ENCODE measurements at places on chromosomes 1 and 21. TPM values are rescaled to one million over a fixed set of nuclear protein-coding genes. Genes with fewer than 3 reads are reported as not detected.

- no peak overlapping the region for H3K27ac ChIP-seq
- H3K36me3 ChIP-seq, result no peaks in the 10 kb centered on the region
- no peaks in the 10 kb centered on the region for H3K4me1 ChIP-seq
- DNase-seq, result no peak
- no peaks in the 10 kb centered on the region for H3K27me3 ChIP-seq
- no peak overlapping the region for H3K4me3 ChIP-seq
Measured at GRCh38 chr1:182656842-182657397, 27.5 kb downstream of the RGS8 start.

- H3K36me3 ChIP-seq, result no peaks in the 10 kb centered on the region
- DNase-seq, result no peak
- H3K27me3 ChIP-seq, result no peaks in the 10 kb centered on the region
- no peak overlapping the region for H3K27ac ChIP-seq
- no peaks in the 10 kb centered on the region for H3K4me1 ChIP-seq
Measured at GRCh38 chr21:16992448-16992847, 520.4 kb upstream of the CXADR start.

DNA sequence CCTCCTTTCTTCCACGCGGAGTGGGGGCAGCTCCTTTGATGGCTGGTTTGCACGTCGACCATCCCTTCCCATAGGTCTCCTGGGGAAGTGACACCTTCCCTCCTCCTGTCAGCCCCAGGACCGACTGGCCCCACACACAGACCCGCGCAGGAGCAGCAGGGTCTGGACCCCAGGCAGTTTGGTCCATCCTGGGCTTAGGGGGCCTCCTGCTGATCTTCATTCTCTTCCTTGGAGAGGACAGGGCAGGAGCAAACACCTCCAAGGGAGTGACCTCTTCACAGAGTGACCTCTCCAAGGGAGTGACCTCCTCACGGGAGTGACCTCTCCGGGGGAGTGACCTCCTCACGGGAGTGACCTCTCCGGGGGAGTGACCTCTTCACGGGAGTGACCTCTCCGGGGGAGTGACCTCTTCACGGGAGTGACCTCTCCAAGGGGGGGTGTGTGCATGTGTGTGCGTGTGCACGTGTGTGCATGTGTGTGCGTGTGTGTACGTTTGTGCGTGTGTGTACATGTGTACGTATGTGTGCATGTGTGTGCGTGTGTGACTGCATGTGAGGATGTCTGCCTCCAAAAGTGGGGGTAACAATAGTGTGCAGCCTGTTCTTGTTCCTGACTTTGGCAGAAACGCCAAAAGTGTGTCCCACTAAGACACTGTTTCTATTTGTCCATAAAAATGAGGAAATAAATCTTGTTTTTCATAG is 29.8 kb downstream of the COL6A1 start:
- H3K27me3 ChIP-seq, result no peaks in the 10 kb centered on the region
- H3K36me3 ChIP-seq, result no peaks in the 10 kb centered on the region
- H3K27ac ChIP-seq, result no peak overlapping the region
- H3K4me3 ChIP-seq, result no peak overlapping the region
- no peaks in the 10 kb centered on the region for H3K4me1 ChIP-seq

DNA sequence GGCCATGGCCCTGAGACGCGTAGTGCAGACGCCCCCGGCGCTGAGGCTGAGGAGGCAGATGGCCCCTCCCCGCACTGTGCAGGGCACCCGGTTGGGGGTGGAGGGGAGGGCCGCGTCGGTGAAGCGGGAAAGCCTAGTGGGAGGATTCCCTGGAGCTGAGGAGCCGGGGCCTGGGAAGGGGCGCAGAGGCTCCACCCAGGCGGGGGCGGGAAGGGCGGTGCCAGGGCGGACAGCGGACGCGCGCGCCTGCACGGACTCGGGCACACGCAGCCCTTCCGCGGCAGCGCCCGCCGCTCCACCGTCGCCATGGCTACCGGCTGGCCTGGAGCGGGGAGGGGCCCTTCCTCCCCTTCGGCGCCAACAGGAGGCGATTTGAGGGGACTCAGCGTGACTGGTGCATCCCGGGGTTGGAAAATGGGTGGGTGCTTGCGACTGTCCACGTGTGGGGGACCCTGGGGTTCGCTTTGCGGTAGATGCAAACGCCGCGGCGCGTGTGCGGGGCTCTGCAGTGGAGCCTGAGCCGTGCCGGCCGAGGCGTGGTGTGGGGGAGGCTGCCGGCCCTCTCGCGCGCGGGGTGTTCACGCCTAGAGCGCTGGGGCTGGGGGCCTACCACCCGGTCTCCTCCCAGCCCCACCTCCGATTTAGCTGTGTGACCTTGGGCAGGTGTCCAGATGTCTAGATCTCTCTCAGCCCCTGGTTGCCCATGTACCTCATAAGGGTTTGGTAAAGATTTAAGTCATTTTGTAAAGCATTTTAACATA is 35.1 kb downstream of the PTPRF start:
- no peaks in the 10 kb centered on the region for H3K27me3 ChIP-seq
- H3K4me3 ChIP-seq, result no peak overlapping the region
- H3K27ac ChIP-seq, result no peak overlapping the region

DNA sequence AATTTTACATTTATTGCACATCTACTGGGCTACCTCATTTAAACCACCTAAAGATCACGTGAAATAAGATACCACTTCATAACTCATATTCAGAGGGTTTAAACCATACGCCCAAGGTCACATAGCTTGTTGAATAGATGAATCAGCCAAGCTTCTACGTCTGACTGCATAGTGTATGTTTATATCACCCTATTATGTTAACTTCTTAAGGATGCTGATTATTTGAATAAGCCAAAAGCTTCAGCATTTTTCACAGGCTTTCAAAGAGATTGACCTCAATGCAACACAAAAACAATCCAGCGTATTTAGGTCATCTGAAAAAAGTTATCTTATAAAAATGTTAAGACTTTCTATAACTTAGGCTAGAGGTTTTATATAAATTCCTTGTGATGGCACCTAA is 373.8 kb downstream of the TGFB2 start:
- H3K4me3 ChIP-seq, result no peak overlapping the region
- no peaks in the 10 kb centered on the region for H3K27me3 ChIP-seq
- no peaks in the 10 kb centered on the region for H3K4me1 ChIP-seq
- H3K36me3 ChIP-seq, result no peaks in the 10 kb centered on the region

DNA sequence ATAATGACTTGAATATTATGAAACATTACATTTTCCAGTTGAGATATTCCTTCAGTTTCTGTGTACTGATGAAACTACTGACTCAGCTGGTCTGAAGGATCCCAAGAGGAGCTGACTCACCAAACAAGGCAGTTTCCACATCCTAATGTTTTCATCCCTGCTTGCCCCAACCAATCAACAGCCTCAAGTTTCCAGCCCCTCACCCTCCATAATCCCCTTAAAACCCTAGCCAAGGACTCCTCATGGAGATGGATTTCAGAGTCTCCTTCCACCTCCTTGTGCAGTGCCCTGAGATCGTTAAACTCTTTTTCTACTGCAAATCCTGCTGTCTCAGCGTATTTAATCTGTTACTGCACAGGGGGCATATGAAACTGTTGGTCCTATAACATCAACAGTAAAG is 83.1 kb upstream of the HAO2 start:
- H3K27me3 ChIP-seq, result no peaks in the 10 kb centered on the region
- no peaks in the 10 kb centered on the region for H3K36me3 ChIP-seq
- H3K4me1 ChIP-seq, result no peaks in the 10 kb centered on the region
- H3K27ac ChIP-seq, result no peak overlapping the region

- no peak for DNase-seq
- no peaks in the 10 kb centered on the region for H3K27me3 ChIP-seq
- H3K4me1 ChIP-seq, result no peaks in the 10 kb centered on the region
- no peak overlapping the region for H3K4me3 ChIP-seq
Measured at GRCh38 chr21:15434163-15434905, 295.4 kb upstream of the USP25 start.

DNA sequence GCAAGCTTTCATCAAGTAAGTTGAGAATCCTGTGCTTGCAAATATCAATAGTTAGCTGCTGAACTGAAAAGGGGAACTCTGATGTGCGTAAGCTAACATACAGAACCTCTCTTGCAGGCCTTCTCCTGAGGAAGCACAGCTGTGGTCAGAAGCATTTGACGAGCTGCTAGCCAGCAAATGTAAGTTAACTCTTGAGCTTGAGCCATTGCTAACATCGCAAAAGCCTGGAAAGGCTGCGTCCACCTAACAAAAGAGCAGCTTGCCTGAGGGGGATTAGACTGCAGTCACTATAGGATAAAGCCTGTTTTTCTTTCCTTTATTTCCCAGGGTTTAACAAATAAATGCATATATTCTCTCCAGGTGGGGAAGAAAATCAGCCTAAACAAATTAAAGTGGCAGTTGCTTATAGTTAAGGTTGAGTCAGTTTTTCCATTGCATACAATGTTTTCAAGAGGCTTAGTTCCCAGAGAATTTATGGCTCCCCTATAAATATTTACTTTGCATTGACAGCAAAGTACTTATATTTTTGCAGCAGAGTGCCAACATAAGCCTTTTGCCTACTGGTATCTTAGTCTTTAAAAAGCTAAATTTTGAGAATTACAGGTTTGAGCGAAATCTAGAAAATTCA is 1.5 kb downstream of the RGS2 start:
- DNase-seq, result no peak
- no peaks in the 10 kb centered on the region for H3K36me3 ChIP-seq
- H3K27me3 ChIP-seq, result no peaks in the 10 kb centered on the region
- no peak overlapping the region for H3K4me3 ChIP-seq
- no peak overlapping the region for H3K27ac ChIP-seq

DNA sequence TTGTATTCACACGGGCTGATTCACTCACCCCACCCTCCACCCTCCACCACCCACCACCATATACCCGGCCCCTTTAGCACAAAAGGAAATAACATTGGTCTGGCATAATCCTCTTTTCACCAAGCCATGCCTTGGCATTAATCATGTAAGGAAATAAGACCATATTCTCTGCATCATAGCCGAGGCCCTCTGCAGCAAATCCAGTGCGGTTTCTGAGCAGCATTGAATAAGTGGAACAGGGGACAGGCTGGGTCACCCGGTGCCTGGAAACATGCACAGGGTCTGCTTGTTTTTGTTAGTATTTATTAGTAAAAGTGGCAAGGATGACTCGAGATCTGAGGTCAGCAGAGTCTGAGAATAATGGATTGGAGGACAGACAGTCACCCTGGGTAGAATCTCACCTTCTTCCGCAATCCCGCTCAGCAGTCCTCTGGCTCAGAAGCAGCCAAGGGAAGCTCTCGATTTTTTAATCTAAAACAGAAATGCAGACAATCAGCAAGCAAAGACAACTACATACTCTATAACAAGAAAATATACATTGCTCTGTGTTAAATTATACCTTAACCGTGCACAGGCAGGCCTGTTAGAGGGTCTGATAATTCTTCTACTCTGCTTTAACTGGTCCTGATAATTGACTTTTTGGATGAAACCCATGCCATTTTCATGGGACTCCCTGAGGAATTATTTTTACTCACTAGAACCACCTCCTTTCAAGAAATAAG is 52.4 kb upstream of the CDC42BPA start:
- DNase-seq, result no peak
- H3K36me3 ChIP-seq, result no peaks in the 10 kb centered on the region
- H3K27me3 ChIP-seq, result no peaks in the 10 kb centered on the region
- no peak overlapping the region for H3K4me3 ChIP-seq

- H3K36me3 ChIP-seq, result no peaks in the 10 kb centered on the region
- DNase-seq, result no peak
- H3K4me1 ChIP-seq, result no peaks in the 10 kb centered on the region
- no peak overlapping the region for H3K27ac ChIP-seq
Measured at GRCh38 chr1:108801101-108801500, 54.6 kb downstream of the STXBP3 start.

DNA sequence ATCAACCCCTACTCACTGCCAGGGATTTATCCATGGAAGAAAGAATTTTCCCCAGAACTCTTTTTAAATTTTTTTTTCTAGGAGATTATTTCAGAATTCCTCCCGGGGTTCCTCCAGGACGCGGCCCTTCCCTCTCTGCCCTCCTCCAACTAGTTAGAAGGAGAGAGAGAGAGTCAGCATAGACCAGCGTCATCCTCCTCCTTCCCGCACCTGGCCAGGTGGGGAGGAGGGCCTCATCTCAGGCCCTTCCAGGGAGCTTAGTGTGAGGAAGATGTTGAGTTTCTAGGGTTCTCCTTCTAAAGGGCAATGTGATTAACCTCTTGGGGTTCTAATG is 63.6 kb downstream of the CDK18 start:
- H3K4me1 ChIP-seq, result no peaks in the 10 kb centered on the region
- no peak for DNase-seq
- no peak overlapping the region for H3K27ac ChIP-seq
- no peak overlapping the region for H3K4me3 ChIP-seq
- no peaks in the 10 kb centered on the region for H3K36me3 ChIP-seq

CD1E gene
- polyA plus RNA-seq, result not detected

DMAP1 gene
- polyA plus RNA-seq, result 37.2 TPM

HES5 gene
- polyA plus RNA-seq, result not detected

Data from GM12878 (cell line).